Activated CD8-positive, alpha-beta T cell treated with anti-CD3 and anti-CD28 coated beads for 36 hours (primary cell): ENCODE measurements at places on chromosomes 4 and X. TPM values are rescaled to one million over a fixed set of nuclear protein-coding genes. Genes with fewer than 3 reads are reported as not detected.

DNA sequence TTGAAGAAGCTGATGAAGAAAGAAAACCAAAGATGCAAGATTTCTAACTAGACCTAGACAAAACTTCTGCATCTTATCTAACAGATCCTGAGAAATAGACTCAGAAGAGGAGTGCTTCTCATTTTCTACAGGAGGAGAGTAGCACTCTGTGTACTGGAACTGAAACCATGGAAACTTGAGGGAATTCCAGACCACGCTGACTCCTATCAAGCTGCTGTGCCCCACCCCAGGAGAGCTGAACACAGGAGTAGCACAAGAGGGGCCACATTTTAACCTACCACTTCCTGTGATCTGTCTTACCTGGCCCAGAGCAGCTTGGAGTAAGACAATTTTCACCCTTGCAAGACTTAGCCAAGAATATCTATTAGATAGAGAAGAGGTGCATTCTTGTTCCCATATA lies 248.9 kb downstream of the SCFD2 start:
- no peak for DNase-seq

DNA sequence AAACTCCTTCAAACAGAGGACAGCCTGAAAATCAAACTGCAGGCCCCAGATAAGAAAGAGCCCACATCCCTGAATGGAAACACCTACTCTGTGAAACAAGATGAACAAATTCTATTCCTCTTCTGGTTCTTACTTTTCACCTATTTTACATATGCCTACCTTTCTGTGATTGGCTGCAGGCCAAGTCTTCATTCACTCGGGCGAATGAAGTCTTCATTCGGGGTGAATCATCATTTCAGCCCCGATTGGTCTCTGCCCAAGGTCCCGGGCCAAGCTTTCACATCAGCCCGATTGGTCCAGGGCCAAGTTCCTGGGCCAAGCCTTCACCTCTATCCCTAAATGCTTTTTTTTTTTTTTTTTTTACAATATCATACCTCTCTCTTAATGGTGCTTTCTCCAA lies 529.8 kb upstream of the ACTRT1 start:
- no peak for DNase-seq

DNA sequence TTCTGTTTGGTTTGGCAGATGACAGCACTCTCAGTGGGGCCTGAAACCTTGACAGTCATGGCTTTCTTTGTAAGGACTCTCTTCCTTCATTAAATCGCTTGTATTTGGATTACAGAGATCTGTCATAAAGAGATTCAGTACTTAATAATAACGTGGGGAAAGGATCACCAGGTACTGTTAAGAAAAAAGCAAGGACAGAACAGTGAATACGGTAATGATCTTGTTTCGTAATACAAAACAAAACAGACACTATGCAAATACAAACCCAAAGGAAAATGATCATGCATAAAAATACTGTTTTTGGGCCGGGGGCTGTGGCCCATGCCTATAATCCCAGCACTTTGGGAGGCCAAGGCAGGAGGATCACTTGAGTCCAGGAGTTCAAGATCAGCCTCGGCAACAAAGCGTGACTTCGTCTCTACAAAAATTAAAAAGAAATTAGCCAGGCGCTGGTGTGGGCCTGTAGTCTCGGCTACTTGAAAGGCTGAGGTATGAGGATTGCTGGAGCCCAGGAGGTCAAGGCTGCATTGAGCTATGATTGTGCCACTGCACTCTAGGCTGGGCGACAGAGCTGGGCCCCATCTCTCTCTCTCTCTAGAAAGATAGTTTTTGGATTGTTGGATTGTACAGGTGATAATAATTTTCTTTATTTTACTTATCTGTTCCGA lies 64.6 kb downstream of the TRAPPC11 start:
- DNase-seq: no peak

DNA sequence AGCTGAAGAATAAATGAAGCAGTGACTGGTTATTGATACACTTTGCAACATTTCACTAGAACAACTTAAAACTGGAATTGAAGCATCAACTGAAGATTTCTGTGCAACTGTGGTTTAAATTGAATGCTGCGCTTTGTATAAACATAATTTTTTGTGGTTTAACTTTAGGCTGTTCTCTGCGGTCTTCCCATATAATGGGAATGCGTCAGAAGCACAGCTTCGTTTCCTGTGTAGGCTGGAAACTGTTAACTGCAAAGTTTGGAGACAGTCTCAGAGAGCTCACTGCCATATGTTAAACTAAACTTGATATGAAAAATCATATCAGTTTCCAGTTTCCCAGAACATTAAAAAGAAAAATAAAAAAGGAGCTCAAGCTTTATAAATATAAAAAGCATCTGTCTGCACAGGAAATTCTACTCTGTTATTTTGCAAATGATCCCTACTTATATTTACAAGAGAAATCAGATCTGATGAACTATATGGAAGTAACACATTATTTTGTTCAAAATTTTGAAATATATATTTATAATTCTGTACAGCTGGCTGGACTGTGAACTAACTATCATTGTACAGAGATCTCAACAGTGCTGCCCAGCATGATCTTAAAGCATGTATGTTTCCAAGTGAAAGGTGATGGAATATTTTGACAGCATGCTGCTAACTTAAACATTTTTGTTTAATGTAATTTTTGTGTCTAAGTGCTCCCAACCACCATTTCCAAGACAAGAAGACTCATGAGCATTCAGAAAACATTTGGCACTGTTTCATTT lies 139.9 kb downstream of the NDST3 start:
- no peak for DNase-seq

Gene TRPC5OS
- total RNA-seq: not detected

Gene RNF175
- total RNA-seq: not detected

GRCh38 chr4:142372530-142373260 lies 473.4 kb downstream of the INPP4B start:
- no peak for DNase-seq

- no peak for DNase-seq
Measured at GRCh38 chrX:108198420-108198819, 106.8 kb downstream of the ATG4A start.

DNA sequence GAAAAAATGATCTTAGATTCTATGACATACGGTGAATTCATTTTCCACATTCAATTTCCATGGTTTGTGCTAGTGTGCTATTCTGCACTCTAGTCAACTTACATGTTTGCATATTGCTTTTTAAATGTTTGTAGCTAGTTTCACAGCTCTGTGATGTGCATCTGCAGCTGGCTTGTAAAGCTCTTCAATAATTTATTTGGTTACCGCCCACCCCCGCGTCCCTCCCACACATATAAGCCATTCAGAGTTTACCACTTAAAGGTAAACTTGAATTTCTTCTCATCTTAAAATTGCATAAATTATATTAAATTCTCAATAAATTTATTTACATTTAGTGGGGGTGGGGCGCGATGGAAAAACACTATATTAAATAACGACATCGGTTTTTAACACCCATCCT lies 291 bp upstream of the NBDY start:
- DNase-seq: peak; percentile 55

- no peak for DNase-seq
Measured at GRCh38 chr4:23582671-23583070, 307.2 kb downstream of the PPARGC1A start.

- DNase-seq: no peak
Measured at GRCh38 chr4:153248641-153249198, 44.5 kb downstream of the TRIM2 start.

DNA sequence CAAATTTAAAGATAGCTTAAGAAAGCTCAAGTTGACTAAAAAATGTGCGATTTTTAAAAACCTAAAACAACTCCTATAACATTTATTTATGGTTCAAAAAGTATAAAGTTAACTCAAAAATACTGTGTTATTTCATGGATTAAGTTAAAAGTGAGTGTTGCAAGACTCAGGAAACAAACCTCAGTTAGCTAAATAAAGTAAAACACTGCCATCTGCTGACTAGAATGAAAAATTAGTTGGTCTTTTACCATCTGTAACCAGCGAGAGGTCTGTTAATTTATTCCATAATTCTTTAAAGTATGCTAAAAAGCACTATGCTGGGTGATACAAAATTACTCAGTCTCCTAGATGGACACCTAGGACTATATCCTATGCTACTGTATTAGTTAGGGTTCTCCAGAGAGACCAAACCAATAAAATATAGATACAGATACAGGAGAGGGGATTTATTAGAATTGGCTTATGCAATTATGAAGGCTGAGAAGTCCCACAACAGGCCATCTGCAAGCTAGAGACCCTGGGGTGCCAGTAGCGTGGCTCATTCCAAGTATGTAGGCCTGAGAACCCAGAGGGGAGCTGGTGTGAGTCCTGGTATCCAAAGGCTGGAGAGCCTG lies 4.9 kb upstream of the WDFY3 start:
- no peak for DNase-seq

- no peak for DNase-seq
Measured at GRCh38 chr4:24260923-24261564, 323.3 kb downstream of the DHX15 start.

DNA sequence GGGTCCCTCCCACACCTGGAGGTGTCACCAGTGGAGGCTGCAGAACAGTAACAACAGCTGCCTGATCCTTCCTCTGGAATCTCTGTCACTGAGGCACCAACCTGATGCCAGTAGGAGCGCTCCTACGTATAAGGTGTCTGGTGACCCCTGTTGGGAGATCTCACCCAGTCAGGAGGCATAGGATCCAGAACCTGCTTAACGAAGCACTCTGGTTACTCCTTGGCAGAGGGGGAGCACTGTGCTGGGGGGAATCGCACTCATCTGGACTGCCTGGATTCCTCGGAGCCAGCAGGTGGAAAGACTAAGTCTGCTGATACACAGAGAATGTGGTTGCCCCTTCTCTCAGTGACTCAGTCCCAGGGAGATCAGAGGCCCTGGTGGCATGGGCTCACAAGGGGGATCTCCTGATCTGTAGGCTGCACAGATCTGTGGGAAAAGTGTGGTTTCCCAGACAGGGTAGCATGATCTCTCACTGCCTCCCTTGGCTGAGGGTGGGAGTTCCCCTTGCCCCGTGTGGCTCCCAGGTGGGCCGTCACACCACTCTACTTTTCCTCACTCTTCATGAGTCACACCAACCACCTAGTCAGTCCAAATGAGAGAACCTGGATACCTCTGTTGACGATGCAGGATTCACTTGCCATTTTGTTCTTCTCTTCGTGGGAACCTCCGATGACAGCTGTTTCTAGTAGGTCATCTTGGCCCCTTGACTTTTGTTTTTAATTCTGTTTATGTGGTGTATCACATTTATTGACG lies 305.9 kb downstream of the IDS start:
- peak; percentile 62 for DNase-seq

GRCh38 chr4:24482871-24483270 lies 101.5 kb downstream of the DHX15 start:
- no peak for DNase-seq

- DNase-seq: no peak
Measured at GRCh38 chr4:967113-968104, 6.0 kb downstream of the DGKQ start.

GRCh38 chrX:30618160-30618765 lies 35.0 kb upstream of the GK start:
- no peak for DNase-seq

DNA sequence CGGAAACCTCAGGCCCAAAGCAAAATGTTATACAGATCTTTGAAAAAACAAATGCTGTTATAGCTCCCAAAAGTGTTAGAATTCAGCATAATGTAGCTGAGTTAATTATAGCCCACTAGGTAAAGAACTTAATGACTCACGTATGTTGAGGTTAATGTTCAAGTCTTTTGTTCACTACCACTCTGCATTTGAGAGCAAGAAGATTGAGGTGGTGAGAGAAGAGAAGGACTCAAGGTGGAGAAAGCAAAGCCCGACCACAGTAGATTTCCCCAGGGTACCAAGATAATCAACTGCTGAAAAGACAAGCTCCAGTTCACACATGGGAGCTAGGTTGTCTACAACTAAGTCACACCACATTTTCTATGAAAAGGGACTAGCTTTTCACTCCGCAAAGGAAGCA lies 480.2 kb downstream of the DTHD1 start:
- DNase-seq: no peak

GRCh38 chrX:16914058-16914457 lies 32.4 kb upstream of the REPS2 start:
- no peak for DNase-seq

Gene AFM
- not detected for total RNA-seq

- DNase-seq: no peak
Measured at GRCh38 chr4:163395055-163395454, 51.4 kb downstream of the NPY5R start.

Gene TLR3
- total RNA-seq: not detected

- DNase-seq: no peak
Measured at GRCh38 chr4:158333820-158334219, 123.5 kb downstream of the TMEM144 start.

Gene TCEAL9
- total RNA-seq: 7.5 TPM

- no peak for DNase-seq
Measured at GRCh38 chrX:103818842-103819619, 13.0 kb downstream of the RAB9B start.
